A549 treated with CpdA at 1 μM for 4 hours (cell line): ENCODE measurements at places on chromosomes 7 and 10. TPM values are rescaled to one million over a fixed set of nuclear protein-coding genes. Genes with fewer than 3 reads are reported as not detected.

Gene SPDYE5
- total RNA-seq: not detected in 5 replicates

Gene CH25H
- 0.03 to 0.13 TPM (median 0.09 TPM) in 3 of 5 replicates, not detected in the others for total RNA-seq

Gene CAMK2B
- total RNA-seq: 0.11 to 0.57 TPM (median 0.15 TPM) in 5 replicates

Gene RAB19
- total RNA-seq: not detected in 5 replicates

Gene ARHGEF35
- total RNA-seq: 0.22 to 0.40 TPM (median 0.27 TPM) in 5 replicates

Gene ODAD2
- 0.05 to 0.27 TPM (median 0.09 TPM) in 4 of 5 replicates, not detected in the other for total RNA-seq

Gene SEMA3A
- 5.6 to 8.9 TPM (median 6.3 TPM) in 5 replicates for total RNA-seq

Gene ARHGEF5
- total RNA-seq: 1.2 to 2.1 TPM (median 1.7 TPM) in 5 replicates

Gene CBX3
- 231 to 298 TPM (median 237 TPM) in 5 replicates for total RNA-seq

Gene ZNRF2
- 5.1 to 7.6 TPM (median 6.3 TPM) in 5 replicates for total RNA-seq

Gene RAB18
- 79.6 to 90.8 TPM (median 83.9 TPM) in 5 replicates for total RNA-seq

Gene ARHGAP22
- 3.6 to 4.4 TPM (median 4.0 TPM) in 5 replicates for total RNA-seq

Gene HTR5A
- not detected in 5 replicates for total RNA-seq

Gene SPDYE16
- not detected in 5 replicates for total RNA-seq

Gene FRMPD2
- total RNA-seq: 0.02 to 0.19 TPM (median 0.06 TPM) in 3 of 5 replicates, not detected in the others

Gene VWDE
- total RNA-seq: 0.31 to 0.84 TPM (median 0.48 TPM) in 5 replicates

Gene BTBD16
- 0.40 to 0.86 TPM (median 0.52 TPM) in 5 replicates for total RNA-seq

Gene TLX1
- total RNA-seq: not detected in 5 replicates

Gene ADCY1
- total RNA-seq: 2.0 to 2.7 TPM (median 2.2 TPM) in 5 replicates

Gene SPDYE9
- not detected in 5 replicates for total RNA-seq

Gene IGFBP3
- 178 to 294 TPM (median 243 TPM) in 5 replicates for total RNA-seq

Gene C7orf33
- not detected in 5 replicates for total RNA-seq

Gene NME8
- total RNA-seq: not detected in 5 replicates

Gene AKR1C2
- total RNA-seq: 3,008 to 3,788 TPM (median 3,160 TPM) in 5 replicates

Gene NRG3
- not detected in 5 replicates for total RNA-seq

Gene MYH16
- total RNA-seq: 0.64 to 1.0 TPM (median 0.84 TPM) in 5 replicates

Gene CFAP58
- total RNA-seq: 0.09 to 0.15 TPM (median 0.12 TPM) in 5 replicates

Gene UCN3
- total RNA-seq: not detected in 5 replicates

Gene PDLIM1
- total RNA-seq: 143 to 157 TPM (median 154 TPM) in 5 replicates

Gene CUBN
- 0.05 to 0.28 TPM (median 0.11 TPM) in 5 replicates for total RNA-seq

Gene TFEC
- 0.01 to 0.10 TPM in 2 of 5 replicates, not detected in the others for total RNA-seq

Gene HYAL4
- total RNA-seq: 0.08 to 0.13 TPM (median 0.09 TPM) in 3 of 5 replicates, not detected in the others

Gene AEBP1
- 0.05 TPM in 1 of 5 replicates, not detected in the others for total RNA-seq

Gene SPDYE3
- not detected in 5 replicates for total RNA-seq

Gene ANKRD30A
- total RNA-seq: 0.37 to 1.4 TPM (median 1.0 TPM) in 5 replicates

Gene CXCL12
- total RNA-seq: 0.11 to 0.23 TPM (median 0.16 TPM) in 5 replicates

Gene SOSTDC1
- total RNA-seq: not detected in 5 replicates

Gene PRTFDC1
- 16.0 to 20.5 TPM (median 17.5 TPM) in 5 replicates for total RNA-seq

Gene MINDY4
- 2.8 to 3.0 TPM (median 3.0 TPM) in 5 replicates for total RNA-seq

Gene CYP3A5
- total RNA-seq: 1.4 to 1.9 TPM (median 1.6 TPM) in 5 replicates

Gene TSPAN12
- total RNA-seq: 0.51 to 1.2 TPM (median 0.80 TPM) in 5 replicates

Gene TPK1
- total RNA-seq: 2.3 to 3.4 TPM (median 2.7 TPM) in 5 replicates

Gene PRKAR1B
- 23.4 to 29.2 TPM (median 28.3 TPM) in 5 replicates for total RNA-seq

Gene USP6NL
- 11.3 to 14.0 TPM (median 12.7 TPM) in 5 replicates for total RNA-seq

Gene CCDC3
- 0.57 to 0.94 TPM (median 0.89 TPM) in 5 replicates for total RNA-seq

Gene TWIST1
- total RNA-seq: 1.4 to 4.2 TPM (median 3.6 TPM) in 5 replicates

Gene CALY
- total RNA-seq: 0.62 to 0.91 TPM (median 0.76 TPM) in 4 of 5 replicates, not detected in the other

Gene UNC5B
- 0.53 to 0.77 TPM (median 0.70 TPM) in 5 replicates for total RNA-seq

Gene PLXDC2
- 0.01 to 0.05 TPM (median 0.03 TPM) in 4 of 5 replicates, not detected in the other for total RNA-seq

Gene NAT16
- total RNA-seq: 0.13 to 0.25 TPM (median 0.17 TPM) in 4 of 5 replicates, not detected in the other

Gene COL17A1
- total RNA-seq: 2.2 to 3.8 TPM (median 2.7 TPM) in 5 replicates

Gene WASHC2A
- total RNA-seq: 11.6 to 18.3 TPM (median 13.8 TPM) in 5 replicates

Gene ACTL6B
- total RNA-seq: not detected in 5 replicates

Gene NEUROD6
- not detected in 5 replicates for total RNA-seq
